Fibroblast of skin of back (primary cell): ENCODE measurements at places on chromosomes 4 and X.
A peak's percentile ranks its signal among the peaks of the same experiment; 100 is the strongest.

GRCh38 chrX:113260474-113260873 is 419.8 kb upstream of the AMOT start:
- DNase-seq, result no peak

GRCh38 chr4:121668368-121669162 is 28.2 kb downstream of the ANXA5 start:
- DNase-seq, result peak; percentile 99

DNA sequence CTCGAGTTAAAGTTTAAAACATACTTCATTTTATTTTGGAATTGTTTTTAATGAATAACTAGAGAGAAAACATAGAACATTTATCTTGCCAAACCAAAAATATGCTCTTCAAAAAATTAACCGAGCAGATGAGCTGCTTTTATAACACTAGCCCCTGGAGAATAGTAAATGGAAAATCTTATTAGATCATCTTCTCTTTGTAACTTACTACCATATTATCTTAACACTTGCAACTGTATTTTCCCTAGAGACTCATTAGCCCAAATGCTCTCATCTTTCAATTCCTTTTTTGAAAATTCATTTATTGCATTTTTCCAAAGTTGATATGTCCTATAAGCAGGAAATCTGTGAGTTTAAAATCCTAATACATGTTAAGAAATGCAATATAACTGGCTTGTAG is 143.3 kb downstream of the CAMK2D start:
- peak; percentile 30 for DNase-seq

DNA sequence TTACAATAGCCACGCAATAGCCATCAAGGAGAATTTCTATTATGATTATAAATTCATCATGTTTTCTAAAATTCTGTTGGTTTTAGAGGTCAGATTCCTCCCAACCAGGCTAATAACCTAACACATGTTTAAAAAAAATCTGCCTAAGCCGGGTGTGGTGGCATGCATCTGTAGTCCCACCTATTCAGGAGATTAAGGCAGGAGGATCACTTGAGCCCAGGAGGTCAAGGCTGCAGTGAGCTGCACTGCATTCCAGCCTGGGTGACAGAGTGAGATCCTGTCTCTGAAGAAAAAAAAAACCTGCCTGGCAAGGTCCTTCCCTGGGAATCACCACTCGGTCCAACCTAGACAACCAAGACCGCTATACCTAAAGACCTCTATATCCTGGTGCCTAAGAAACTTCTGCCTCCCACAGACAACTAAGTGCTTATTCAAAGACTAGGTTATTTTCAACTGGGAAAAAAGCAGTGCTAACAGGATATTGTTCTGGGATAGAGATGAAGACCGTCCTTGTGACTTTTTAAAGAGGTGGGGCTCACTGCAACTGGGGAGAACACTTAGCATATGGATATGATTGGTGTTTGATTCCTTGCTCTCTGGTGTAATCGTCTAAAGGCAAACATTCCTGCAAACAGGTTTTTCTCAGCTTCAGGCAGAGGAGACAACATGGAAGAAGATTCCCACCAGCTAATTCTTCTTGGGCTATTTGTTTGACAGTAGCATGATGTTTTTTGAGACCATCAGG is 18.2 kb downstream of the ATP1B4 start:
- no peak for DNase-seq

- DNase-seq, result no peak
Observed at GRCh38 chr4:163688856-163689255, 194.4 kb downstream of the TMA16 start.

GRCh38 chr4:152997288-152997687 is 61.2 kb downstream of the FHDC1 start:
- DNase-seq, result no peak

- peak; percentile 72 for DNase-seq
Observed at GRCh38 chrX:140765043-140765784, 55.7 kb downstream of the LINC00632 start.

DNA sequence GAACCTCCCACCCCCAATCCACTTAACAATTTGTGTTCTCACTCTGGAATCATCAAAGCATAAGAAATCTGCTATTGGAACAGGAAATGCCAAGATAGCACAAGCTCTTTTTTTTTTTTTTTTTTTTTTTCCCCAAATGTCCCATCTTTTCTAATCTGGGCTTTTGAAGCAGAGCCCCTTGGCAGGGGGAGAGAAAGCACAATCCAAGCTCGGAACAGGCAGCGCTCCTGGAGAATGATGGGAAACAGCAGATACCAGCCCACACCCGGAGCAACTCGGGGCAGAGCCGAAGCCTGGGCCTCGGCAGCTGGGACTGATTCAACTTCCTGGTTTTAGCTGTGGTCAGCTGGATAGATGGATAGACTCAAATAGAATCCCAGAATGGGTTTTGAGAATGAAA is 235.1 kb downstream of the QDPR start:
- peak; percentile 52 for DNase-seq

- DNase-seq, result no peak
Observed at GRCh38 chr4:176261481-176261880, 7.5 kb downstream of the ASB5 start.

- DNase-seq, result no peak
Observed at GRCh38 chrX:41095908-41096307, 10.7 kb downstream of the USP9X start.

DNA sequence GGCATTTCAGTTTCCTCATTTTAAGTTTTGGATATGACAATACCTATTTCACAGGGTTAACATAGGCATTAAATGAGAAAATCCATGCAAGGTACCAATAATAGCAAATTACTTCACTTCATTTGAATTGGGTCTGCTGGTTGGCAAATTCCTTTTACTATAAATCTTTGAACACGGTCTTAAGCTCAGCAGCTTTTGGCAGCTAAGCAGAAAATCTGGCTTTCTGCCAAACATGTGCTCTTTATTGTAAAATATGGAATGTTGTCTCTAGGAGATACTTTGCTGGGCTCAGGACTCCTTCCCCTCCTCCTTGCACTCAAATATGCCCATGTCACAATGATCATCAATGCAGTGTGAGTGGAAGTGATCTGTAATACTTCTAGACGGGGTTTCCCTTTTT is 16.8 kb upstream of the DMP1 start:
- peak; percentile 35 for DNase-seq

DNA sequence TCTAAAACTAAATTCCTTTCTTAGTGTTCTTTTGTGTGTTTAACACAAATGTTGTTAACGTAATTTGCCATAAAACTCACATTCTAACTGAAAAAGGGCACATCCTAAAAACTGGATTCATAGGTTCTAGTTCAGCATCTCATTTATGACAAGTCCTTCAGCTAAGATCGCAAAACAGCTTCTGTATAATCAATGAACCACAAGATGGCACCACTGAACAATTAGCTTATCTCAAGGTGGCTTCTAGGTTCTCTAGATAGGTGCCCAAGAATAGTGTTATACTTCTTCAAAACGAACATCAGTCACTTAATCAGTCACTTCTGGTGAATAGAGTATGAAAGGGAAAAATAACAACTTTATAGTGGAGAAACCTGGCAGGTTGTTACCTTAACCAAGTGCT is 54.3 kb downstream of the NRK start:
- peak; percentile 4 for DNase-seq

- DNase-seq, result no peak
Observed at GRCh38 chr4:128924951-128925350, 115.5 kb downstream of the JADE1 start.

- no peak for DNase-seq
Observed at GRCh38 chr4:56940971-56941370, 33.3 kb downstream of the REST start.

DNA sequence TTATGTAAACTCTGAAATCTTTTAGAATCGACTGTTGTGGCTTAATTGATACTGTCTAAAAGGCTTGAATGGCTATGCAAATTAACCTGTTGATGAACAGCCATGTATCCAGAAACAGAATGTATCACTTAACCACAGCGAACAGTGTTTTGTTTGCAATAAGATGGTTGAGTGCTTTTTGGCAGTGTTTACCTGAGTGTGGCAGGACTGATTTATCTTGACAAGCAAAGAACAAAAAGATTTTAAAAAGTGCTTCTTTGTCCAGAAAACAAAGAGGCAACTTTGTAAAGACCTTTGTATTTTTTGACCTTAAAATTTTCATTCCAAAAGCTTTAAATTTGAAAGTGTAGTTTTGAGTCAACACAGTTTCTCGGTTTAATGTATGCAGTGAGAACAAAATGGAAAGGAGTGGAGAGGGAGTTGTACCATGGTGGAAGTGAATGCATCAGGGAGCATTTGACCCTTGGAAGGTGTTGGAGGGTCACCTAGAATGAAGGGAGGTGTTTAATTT is 18.0 kb downstream of the ARHGAP10 start:
- DNase-seq, result no peak

DNA sequence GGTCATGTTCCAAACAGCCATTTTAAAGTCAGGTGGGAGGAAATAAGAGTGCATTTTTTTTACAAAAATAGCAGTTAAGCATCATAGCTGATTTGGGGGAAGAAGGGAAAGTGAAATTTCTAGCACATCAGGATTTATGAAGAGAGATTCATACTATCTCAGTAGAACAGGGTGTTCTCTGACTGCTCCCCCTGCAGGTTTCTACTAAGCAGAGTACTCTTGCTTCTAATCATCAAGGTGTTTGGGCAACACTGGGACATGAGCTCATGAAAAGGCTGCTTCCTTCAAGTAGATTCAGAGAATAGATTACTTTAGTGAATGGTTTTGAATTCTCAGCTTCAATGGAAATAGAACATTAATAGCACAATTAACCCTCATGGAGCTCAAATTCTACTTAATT is 591.4 kb upstream of the PCDH10 start:
- no peak for DNase-seq

- DNase-seq, result no peak
Observed at GRCh38 chr4:70925899-70926635, 23.9 kb downstream of the MOB1B start.

- no peak for DNase-seq
Observed at GRCh38 chr4:95516528-95517017, 32.2 kb downstream of the UNC5C start.

- DNase-seq, result no peak
Observed at GRCh38 chr4:6402566-6403399, 69.6 kb downstream of the PPP2R2C start.

- DNase-seq, result peak; percentile 87
Observed at GRCh38 chr4:153233761-153234371, 29.6 kb downstream of the TRIM2 start.
